ENCODE measurements at places on chromosomes 7 and 10.

DNA sequence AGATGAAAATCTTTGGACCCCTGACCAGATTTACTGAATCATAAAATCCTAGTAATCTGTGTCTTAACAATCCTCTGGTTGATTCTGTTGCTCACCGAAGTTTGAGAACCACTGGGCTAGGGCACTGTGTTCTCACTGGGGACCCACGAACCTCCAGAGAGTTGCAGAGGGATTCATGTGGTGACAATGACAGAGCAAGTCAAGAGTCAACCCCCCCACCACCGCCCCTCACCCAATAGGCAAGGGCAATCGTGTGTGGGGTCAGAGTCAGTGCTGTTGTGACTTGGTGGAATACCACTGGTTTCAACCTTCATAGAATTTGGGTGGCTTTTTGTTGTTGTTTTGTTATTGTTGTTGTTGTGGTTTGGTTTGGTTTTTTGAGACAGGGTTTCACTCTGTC is 23.5 kb upstream of the NRP1 start:
- DNase-seq, result no peak

- DNase-seq, result no peak
Observed at GRCh38 chr7:144857463-144857862, 21.6 kb upstream of the TPK1 start.

- DNase-seq, result no peak
Observed at GRCh38 chr10:89171996-89172395, 35.1 kb downstream of the CH25H start.

DNA sequence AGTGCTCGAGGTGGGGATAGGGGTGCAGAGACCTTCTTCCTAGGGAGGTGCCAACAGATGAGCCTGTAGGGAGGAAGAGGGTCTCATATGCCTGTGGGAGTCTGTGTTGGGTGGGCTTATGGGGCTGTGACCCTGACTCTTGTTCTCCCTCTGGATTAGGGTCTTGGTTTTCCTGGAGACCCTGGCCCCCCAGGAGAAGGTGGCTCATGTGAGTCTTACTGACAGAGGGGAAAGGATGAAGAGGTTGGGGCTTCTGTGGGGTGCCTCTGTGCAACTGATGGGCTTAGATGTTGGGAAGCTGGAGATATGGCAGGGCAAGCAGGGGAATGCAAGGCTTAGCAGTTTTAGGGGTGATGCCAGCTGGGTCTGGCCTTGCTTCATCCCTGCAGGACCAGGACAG is 20.2 kb upstream of the VOPP1 start:
- no peak for DNase-seq

DNA sequence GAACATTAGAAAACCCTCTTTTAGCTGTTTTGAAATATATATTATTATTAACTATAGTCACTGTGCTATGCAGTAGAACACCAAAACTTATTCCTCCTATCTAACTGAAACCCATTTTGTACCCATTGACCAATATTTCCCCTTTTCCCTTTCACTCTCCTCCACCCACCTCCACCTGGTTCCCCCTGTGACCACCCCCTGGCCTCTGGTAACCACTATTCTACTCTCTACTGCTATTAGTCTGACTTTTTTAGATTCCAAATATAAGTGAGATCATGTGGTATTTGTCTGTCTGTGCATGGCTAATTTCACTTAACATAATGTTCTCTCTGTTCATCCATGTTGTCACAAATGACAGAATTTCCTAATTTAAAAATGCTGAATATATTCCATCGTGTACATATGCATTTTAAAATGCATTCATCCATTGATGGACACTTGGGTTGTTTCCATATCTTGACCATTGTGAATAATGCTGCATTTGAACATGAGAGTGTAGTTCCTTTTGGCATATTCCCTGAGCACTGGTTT is 18.7 kb downstream of the TBC1D12 start:
- DNase-seq, result no peak

DNA sequence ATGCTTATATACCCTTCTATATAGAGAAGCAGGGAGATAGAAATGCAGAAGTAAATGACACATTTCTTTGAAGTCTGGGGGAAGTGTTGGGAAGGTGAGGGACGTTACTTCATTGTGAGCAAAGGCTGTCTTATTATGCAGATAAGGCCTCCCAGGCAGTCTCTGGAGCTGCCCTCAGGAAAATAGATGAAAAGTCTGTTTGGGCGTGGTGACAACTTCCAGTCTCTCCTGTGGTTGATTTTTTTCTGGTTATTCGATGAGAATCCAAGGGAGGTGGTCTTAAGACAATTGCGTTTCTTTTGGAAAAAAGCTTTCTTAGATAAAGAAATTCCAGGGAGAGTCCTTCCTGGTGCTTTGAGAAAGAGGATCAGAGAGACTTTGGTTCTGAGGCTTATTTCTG is 84.0 kb downstream of the NEUROD6 start:
- no peak for DNase-seq

- DNase-seq, result no peak
Observed at GRCh38 chr10:36597756-36598320, 527.6 kb upstream of the ANKRD30A start.

DNA sequence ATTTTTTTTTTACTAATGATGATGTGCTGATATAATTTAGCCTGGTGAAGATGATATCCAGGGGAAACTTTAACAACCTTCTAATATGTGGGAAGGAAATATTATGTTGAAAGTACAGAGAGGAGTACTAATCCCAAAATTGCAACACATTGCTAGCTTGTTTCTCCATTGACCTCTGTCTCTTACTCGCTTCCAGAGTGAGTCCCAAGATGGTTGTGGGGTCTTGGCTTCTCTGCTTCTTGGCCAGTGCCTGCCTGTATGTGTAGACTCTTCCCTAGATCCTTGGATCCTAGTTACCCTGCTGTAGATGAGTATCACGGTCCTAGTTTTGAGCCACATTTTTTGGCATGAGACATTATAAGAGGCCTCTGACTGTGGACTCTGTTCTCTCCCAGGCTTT is 17.5 kb downstream of the BMPER start:
- no peak for DNase-seq

DNA sequence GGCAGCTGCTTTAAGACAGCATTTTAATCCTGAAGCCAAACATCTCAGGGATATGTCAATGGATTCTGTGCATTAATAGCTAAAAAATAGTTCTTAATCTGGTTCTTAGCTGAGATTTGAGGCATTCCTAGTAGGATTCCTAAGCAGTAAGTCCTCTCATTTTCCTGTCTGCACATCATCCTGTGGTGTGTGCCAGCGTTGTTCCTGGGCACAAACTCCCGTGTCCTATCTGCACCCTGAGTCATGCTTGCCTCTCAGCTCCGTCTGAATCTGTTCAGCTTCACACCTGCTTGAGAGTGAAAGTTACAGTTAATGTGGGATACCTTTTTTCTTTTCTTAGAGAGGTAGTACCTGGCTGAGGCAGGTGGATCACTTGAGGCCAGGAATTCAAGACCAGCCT is 19.5 kb downstream of the BAG3 start:
- no peak for DNase-seq

- DNase-seq, result no peak
Observed at GRCh38 chr10:88032566-88032965, 169.1 kb downstream of the PTEN start.

DNA sequence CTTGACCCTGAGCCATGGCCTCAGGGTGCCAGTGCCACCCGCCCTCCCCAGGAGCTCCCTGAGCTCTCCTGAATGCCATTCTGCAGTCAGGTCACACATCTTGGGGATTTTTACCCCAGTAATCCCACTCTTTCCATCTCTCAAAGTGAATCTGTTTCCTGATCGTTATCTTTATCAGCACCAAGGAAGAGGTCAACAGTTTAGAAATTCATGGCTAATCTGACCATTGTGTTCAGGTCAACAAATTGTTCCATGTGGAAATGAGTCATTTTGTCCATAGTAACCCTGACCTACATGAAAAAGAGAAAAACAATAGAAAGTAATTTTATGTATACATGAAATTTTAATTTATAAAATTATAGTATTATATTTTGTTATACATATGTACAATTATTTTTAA is 28.8 kb upstream of the ZNF488 start:
- no peak for DNase-seq

DNA sequence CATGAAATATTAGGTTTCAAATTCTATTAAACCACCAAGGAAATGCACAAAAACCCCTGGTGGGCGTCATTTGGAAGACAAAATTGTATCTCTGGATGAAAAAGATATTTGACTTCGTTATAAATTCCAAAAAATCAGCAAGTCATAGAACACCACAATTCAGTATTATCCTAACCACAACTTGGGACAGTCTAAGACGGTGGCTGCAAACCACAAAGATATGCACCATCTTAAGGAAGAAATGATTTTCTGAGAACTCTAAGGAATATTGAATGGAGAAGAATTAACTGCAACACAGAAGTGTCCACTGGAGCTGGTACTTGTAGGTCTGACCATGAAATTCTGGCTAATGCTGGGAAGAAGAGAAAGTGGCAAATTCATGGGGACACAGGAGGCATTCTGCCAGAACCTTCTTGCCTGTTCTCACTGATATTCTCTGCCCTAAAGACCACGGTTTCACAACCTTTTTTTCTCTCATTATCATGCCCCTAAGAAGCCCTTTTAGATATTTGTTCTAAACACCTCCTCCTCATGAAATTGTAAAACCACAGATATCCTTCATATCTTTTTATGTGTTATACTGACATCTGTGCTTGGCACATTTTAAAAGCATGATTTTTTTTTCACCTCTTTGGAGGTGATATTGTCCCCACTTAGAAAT is 92.9 kb downstream of the SFMBT2 start:
- no peak for DNase-seq

GRCh38 chr7:51019891-51020870 is 237.5 kb upstream of the GRB10 start:
- DNase-seq, result no peak

GRCh38 chr10:35940141-35941041 is 298.3 kb upstream of the FZD8 start:
- DNase-seq, result no peak

GRCh38 chr10:31774299-31774900 is 154.2 kb downstream of the ARHGAP12 start:
- no peak for DNase-seq

DNA sequence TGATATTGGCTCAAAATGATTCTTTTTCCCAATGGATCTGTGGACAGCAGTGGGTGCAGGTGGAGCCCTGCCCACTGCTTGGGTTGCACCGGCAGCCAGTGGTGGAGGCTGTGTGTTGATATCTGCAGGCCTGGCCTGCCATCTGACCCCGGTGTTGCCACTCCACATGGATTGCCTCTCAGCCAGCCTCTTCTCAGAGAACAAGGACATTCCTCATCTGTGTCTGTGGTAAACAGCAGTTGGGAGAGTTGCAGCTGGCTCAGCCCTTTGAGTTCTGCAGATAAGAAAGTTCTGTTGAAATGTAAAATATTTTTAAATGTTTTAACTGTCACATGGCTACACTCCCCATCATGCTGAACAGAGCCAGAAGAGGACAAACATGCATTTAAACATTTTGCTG is 374.9 kb upstream of the CELF2 start:
- DNase-seq, result no peak

- DNase-seq, result no peak
Observed at GRCh38 chr7:48299580-48300169, 128.4 kb downstream of the ABCA13 start.

GRCh38 chr10:29608062-29608461 is 26.7 kb downstream of the SVIL start:
- no peak for DNase-seq

DNA sequence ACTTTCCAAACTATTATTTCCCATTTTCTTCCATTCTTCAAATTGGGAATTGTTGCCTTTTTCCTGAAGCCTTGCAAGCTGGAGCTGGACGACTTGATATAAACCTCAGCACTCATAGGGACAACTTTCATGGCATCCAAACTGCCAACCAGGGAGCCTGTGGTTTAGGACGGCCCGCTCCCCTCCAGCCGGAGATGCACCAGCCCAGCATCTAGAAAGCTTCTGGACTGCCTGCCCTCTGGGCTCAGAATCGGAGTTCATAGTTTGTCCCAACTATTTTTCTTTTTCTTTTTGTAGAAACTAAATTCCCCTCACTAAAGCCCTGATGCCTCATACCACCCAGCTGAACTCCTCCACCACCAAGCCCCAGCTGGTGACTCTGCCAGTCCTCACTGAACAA is 200.3 kb downstream of the DNAJB6 start:
- no peak for DNase-seq

GRCh38 chr7:87926581-87927461 is 7.2 kb upstream of the ADAM22 start:
- DNase-seq, result no peak

- DNase-seq, result no peak
Observed at GRCh38 chr7:125555916-125556315, 626.3 kb upstream of the POT1 start.

GRCh38 chr7:137936509-137937201 is 65.2 kb downstream of the CREB3L2 start:
- no peak for DNase-seq

- DNase-seq, result no peak
Observed at GRCh38 chr10:878333-878759, 53.2 kb downstream of the LARP4B start.

- DNase-seq, result no peak
Observed at GRCh38 chr10:126671402-126671975, 996 bp upstream of the C10orf90 start.

GRCh38 chr7:4661871-4662270 is 20.2 kb upstream of the FOXK1 start:
- no peak for DNase-seq

- no peak for DNase-seq
Observed at GRCh38 chr10:80281784-80282765, 7.4 kb downstream of the MAT1A start.

DNA sequence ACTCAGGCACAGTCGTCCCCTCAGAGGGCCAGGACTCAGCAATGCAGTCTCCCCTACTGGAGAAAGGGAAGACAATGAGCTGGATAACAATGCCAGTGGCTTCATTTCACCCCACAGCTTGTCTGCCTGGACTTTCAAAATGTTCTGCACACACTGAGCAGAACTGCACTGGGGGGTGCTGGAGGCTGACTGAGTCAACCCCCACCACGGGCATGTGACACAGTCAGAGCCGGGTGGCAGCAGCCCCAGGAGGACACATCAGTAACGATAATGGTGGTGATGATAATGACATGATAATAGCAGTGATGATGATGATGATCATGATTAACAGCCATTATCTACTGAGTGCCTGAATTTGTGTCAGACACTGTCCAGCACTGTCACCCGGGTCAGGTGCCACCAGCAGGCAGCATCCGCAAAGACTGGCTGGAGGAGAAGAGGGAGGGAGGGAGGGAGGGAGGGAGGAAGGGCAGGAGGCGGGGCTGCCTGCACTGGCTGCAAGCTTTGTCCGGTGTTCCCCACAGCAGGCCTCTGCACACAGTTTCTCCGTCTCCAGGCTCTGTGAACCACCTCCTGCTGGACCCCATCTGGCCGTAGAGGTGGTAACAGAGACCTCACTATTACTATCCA is 67.4 kb downstream of the PLXNA4 start:
- DNase-seq, result no peak

Data from stimulated activated CD4-positive, alpha-beta T cell treated with anti-CD3 and anti-CD28 coated beads, Interleukin-2, amount 100 ng/mL, for 4 hours (primary cell).